Esophagus squamous epithelium (tissue), 5 donors: ENCODE measurements at places on chromosomes 5 and 9.

- no peak for DNase-seq
These were observed 91.5 kb upstream of the NFIL3 start for GRCh38 chr9:91515074-91515687.

DNA sequence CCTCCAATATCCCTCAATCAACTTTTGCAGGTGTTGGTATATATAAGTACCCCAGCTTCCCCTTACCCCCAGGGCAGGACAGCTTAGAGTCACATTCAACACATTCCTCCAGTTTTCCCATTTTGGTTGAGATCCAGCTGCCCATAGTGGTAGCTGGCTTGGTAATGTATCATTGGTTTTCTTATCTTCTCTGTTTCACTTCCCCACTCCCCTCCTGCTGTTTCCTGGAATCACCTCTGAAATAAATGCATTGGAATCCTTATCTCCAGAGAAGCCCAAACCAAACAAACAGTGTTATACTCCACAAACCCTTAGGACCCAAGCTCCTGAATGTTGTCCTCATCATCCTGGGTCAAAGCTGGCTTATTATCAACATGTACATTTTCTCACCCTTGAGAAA, 184.8 kb downstream of the TMEM38B start:
- DNase-seq = no peak

DNA sequence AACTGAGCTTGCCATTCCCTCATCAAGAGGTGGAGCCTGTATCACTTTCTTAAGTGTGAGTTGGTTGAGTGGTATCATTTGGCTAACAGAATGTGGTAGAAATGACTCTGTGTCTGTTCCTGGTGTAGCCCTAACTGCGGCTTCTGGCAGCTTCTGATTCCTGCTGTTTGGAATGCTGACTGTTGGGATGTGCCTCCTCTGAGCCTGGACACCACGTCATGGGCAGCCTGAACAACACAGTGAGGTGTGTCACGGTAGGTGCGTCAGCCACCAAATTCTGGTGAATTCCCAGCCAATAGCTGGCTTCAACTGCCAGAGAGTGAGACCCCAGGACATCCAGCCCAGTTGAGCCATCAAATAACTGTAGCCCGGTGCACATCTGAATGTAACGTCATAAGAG, 6.1 kb upstream of the C9orf152 start:
- DNase-seq = no peak

DNA sequence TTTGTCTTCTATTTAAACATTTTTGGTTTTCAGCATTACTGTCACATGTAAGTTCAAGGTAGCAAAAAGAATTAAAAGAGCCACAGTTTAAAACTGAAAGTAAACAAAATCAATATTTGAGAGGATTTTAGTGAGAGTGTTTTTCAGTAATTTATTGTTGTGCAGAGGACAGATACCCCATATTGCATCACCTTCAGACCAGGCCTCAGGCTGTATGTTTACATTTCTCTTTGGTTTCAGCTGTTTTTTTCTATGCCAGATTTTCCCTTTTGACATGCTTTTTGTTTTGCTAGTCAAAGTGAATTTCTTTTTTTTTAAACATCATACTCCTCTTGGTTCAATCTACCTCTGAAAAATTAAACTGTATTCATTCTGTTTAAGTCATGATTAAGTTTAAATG, 47.2 kb downstream of the MAST4 start:
- DNase-seq = no peak

DNA sequence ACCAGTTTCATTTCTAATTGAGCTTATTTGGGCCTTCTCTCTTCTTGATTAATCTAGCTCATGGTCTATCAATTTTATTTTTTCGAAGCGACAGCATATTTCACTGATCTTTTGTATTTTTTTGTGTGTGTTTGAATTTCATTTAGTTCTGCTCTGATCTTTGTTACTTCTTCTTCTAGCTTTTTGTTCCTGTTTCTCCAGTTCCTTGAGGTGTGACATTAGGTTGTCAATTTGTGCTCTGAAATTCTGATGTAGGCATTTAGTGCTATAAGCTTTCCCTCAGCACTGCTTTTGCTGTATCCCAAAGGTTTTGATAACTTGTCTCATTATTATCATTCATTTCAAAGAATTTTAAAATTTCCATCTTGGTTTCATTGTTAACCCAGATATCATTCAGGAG, 67.3 kb downstream of the STRBP start:
- no peak for DNase-seq

GRCh38 chr5:59178482-59178881, 595.6 kb downstream of the RAB3C start:
- DNase-seq = no peak

DNA sequence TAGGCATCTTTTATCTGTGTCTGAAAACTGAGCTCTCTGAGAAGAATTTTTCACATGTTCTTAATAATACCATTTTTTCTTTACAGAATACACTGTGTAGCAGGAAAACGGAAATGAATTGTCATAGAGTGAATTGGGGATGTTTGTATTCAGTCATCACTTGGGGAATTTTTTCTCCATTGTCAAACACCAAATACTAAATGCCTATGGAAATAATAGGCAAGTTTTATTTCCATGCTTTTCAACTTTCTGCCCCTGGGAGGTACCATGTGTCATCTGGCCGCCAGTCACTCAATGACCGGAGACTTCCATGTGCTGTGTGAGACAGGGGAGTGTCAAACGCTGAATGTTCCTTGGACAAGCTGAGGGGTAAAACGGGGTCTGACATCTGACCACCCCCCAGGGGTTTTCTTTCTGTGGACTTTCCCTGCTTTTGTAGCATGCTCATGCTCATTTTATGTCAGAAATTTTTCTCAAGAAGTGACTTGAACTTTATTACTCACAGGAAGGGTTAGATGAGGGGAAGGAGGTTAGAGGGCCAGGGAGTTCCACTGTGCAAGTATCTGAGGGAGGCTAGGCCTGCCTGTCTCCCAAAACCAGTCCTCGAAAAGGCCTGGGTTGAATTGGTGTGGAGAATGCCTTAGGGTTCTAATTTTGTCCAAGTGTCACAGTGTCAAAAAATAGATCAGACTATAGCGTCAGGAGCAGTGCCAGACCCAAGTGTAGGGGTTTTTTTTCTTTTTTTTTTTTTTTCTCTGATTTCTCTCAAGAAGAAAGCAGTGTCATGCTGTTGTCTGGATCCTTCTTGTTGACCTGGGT, 438.6 kb downstream of the AGTPBP1 start:
- DNase-seq = no peak

DNA sequence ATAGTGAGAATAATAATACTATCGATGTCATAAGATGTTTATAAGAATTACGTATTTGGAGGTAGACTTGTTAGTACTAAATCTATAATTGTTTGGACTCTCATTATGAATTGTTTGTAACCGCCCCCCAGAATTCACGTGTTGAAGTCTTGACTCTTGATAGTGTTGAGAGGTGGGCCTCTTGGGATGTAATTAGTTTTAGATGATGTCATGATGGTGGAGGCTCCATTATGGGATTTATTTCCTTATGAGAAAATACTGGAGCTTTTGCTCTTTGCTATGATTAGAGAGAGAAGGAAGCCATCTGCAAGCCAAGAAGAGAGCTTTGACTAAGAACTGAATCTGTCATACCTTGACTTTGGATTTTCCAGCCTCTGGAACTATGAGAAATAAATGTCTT, 142.2 kb downstream of the PRDM9 start:
- no peak for DNase-seq

GRCh38 chr5:14235872-14236271, 92.7 kb downstream of the TRIO start:
- no peak for DNase-seq

DNA sequence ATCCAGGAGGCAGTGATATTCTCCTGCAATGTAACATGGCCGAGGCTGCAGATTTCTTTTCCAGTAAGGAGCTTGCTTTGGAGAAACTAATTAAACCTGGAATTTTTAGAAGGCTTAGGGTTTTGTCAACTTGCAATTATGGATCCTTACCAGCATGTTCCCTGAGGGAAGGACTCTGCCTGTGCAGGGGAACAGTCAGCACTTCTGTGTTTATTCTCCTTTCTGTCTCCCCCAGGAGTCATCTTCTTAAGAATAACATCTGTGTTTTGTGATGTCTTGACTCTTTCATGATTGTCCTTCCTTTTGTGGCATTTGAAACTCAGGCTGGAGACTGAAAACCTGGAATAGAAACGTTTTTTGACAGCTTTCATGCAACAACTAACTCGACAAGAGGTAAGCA, 80.5 kb upstream of the TNFSF8 start:
- no peak for DNase-seq

DNA sequence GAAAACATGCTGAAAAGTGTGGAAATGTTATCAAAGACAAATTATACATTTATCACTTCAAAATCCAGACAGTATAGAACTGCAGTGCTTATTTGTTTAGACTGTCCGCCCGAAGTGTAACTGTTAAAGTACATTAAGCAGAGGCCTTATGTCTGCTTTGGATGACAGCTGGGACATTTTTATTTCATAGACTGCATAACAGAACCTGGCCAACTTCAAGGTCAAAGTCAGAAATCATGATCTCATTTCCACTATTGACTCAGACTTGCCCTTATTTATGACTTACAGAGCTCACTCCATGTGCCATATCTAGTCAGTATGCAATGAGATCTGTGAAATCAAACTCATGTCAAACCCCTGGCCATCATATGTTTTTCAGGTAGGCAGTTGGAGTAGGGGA, 87.7 kb downstream of the RAB3C start:
- no peak for DNase-seq

- DNase-seq = no peak
These were observed 205.9 kb downstream of the RFK start for GRCh38 chr9:76188286-76188685.

GRCh38 chr5:42337143-42337542, 86.1 kb upstream of the GHR start:
- DNase-seq = no peak

DNA sequence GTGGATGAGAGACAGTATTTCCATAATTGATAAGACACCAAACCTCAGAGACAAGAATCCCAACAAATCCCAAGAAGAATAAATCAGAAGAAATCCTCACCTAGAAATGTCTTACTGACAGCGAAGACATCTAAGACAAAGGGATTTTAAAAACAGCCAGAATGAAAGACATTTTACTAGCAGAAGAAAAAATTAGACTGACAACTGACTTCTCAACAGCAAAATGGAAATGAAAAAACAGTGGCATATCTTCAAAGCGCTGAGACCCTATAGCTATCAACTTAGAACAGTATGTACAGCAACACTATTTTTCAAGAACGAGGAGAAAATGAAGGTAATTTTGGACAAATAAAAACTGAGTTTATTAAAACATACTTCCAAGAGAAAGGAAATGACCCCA, 16.3 kb downstream of the TTLL11 start:
- no peak for DNase-seq

GRCh38 chr9:125538092-125538473, 168.9 kb downstream of the MAPKAP1 start:
- DNase-seq = no peak

DNA sequence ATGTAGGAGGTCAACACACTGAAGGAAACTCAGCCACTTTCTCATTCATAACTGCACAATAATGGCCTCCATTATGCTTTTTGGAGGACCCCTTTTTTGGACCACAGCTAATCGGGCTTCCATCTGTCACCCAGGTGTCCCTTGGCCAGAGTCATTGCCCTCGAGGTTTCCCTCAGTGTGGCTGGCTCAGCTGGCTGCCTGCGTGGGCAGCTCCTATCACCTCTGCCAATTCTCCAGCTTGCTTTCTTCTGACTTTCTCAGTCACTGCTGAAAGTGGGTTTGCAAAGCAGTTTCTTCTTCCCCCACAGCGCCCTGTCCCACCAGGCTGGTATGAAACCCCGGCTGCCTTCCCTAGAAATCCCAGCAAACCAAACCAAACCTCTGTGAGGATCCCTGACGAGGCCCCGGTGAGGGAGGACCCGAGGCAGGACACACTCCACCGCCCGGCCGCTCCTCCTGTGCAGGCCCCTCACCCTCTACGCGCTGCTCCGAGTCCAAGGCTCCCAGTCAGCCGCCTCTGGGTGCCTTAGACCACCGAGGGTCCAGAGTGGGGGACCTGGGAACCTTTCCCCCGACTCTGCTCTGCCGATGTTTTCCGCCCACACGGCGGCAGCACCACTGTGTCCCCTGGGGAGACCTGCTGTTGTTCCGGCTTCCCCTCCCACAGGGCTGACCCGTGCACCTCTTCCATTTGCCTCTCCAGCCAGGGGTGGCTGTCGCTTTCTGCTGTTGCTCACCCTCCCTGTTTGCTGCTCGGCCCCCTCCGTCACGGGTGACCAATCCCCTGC, 109.5 kb downstream of the TENT4A start:
- no peak for DNase-seq

DNA sequence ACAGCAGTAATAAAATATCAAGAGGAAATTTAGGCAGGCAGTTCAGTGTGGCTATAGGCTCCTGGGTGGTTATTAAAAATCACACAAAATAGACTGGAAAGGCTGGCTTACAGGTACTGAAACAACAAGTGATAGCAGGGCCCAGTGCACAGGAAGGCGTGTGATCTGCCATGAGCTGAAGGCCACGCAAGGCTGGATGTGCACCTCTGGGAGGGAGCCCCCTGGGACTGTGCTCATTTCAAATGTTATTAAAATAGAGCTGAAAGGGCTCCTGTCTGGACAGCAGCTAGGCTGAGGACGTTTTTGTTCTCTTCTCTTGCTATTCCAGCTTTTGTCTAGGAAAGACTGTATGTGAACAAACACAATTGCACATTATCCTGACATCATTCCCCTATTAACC, 324.3 kb upstream of the RFX3 start:
- DNase-seq = no peak

GRCh38 chr5:159759791-159760290, 156.4 kb upstream of the ADRA1B start:
- no peak for DNase-seq

DNA sequence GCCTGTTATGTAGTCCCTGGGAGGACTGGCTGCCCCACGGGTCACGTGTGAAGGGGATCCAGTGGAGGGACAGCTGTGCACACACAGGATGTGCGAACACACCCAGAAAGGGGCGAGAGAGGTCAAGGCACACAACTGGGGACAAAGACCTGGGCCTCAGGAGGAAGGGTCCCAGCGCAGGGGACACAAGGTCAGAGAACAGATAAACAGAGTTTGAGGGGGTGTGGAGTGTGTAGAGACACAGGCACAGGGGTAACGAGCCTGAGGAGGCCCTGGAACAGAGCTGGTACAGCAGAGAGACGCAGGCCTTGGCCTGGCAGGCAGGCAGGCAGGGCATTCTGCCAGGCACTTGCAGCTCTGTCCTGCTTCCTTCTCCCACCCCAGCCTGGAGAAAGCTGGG, 14.8 kb upstream of the PSMD5 start:
- no peak for DNase-seq
